CD4-positive, alpha-beta T cell (primary cell): ENCODE measurements at places on chromosomes 5 and 9. TPM values are rescaled to one million over a fixed set of nuclear protein-coding genes. Genes with fewer than 3 reads are reported as not detected.

NEUROG1 gene
- not detected for total RNA-seq

PAEP gene
- not detected for total RNA-seq

SUB1 gene
- 327 TPM for total RNA-seq

OR5C1 gene
- total RNA-seq: not detected

ANKRD33B gene
- total RNA-seq: 0.99 TPM

QRFP gene
- total RNA-seq: not detected

KIF4B gene
- not detected for total RNA-seq
